ENCODE measurements at places on chromosomes 16 and 17.

- DNase-seq = no peak
These were observed 250.8 kb downstream of the C16orf95 start for GRCh38 chr16:87066133-87067002.

DNA sequence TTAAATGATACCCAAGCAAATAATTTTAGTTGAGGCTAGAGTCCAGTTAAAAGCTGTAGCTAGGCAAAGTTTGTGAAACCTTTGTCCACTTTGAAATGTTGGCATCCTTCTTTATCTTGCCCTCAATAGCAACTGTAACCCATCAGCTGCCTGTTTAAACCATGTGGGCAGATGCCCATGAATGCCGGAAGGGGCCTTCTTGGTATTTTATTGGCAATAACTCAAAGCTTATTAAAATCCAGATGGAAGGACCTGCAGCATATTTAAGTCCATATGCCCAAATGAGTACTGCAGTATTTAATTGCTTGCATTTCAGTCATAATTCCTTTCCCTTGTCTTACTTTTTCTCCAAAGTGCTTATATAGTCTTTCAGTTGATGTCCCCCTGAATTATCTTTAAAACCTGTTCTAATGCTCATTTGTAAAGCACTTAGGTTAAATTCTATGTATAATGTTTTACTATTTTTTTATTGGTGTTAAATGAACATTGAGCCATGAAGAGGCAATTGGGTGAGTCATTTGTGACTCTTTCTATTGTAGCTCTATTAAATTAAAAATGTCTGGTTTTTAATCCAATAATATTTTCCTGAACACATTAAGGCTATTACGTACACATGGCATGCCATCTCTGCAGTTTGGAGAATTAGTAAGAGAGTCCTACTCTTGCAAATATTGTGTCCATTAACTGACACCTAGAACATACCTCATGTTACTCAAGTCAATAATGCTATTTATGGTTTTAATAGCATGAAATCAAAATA lies 225.3 kb downstream of the KCNJ2 start:
- no peak for DNase-seq

DNA sequence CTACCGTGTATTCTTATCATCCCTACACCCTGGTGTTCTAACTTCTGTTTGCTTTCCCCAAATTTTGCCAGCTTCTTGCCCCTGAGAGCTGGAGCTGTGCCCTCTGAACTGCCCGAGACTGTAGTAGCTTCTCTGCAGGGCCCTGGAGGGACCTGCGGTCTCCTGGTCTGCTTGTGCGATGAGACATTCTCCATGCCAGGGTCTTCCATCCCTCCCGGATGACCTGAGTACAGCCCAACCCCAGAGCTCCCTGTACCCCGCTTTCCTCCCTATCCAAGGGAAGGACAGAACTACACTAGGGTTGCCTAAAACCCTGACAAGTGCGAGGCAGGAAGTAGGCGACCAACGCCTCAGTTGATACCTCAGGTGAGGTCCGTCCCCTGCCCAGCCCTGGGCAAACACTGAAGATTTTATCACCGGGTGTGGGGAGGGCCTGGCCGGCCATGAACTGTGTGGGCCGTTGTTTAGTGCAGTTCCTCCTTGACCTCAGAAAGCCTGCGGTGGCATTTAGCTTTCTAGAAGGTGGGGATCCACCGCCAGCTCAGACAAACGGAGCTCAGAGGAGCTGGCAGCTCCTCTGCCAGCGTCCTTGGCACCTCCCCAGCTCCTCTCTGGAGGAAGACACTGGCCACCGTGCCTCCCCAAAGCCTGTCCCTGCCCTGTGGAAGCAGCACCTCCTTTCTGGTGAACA lies 13.7 kb downstream of the CANT1 start:
- DNase-seq = no peak

GRCh38 chr17:45925311-45925710 lies 31.0 kb downstream of the MAPT start:
- no peak for DNase-seq

DNA sequence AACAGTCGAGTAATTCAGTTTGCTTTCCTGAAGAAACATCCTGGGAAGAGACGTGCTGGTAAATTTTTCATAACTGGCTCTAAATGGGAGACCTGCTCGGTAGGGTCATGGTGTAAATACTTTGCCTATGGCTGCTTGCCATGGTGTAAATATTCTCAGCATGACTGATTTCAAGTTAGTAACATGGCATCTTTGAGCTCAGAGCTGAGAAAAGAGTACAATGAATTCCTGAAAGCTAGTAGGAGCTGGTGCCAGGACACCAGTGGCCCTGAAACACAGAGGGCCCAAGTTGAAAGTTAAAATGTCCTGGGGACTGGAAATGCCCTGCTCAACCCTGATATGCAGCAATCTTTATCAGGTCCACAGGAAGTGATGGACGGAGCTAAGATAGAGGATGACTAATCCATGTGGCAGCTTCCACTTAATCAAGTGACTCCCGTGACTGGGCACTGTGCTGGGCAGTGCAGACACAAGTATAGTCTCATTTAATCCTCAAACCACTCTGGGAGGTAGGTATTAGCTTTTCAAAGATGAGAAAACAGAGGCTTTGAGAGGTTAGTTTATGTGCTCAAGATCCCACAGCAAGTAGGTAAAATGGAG lies 130.1 kb upstream of the ADAMTS18 start:
- DNase-seq = no peak

DNA sequence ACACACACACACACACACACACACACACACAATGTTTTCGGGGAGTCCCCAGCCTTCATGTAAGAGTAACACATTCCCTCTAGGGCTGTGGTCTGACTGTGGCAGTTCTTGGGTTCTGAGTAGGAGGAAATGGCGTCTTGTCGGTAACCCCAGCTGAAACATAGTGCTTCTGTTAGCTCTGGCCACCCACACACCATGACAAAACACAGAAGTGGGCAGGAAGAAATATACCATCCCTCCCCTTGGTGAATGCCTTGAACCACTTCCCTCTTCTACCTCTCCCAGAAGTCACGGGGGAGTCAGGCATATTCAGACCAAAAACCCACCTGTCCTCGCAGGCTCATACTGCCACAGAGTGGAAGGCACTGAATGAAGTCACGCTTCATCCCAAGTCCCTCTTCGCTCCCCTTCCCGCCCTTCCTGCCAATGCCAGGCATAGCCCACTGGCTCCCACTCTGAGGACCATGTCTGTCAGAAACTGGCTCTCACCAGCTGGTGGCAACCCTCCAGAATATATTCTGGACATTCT lies 11.5 kb downstream of the SLC35B1 start:
- DNase-seq = peak; percentile 74

DNA sequence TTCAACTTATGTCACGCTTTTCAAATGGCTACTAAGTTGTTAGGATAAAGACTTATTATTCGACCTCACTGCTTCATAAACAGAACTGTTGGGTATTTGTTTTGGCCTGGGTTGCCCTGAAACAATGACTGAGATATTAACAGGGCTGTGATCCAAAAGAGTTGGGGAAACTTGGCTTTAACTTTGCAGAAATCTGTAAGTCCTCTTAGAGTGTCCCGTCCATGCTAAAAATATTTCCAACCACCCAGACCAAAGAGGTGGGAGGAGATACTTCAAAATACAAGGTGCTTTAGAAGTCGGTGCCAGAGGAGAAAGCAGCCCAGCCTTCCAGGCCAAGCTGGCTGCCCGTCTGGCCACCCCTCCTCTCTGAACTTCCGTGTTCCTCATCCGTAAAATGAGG lies 16.1 kb upstream of the SPATA32 start:
- DNase-seq = no peak

GRCh38 chr16:12062343-12063003 lies 85.9 kb downstream of the SNX29 start:
- DNase-seq = no peak

DNA sequence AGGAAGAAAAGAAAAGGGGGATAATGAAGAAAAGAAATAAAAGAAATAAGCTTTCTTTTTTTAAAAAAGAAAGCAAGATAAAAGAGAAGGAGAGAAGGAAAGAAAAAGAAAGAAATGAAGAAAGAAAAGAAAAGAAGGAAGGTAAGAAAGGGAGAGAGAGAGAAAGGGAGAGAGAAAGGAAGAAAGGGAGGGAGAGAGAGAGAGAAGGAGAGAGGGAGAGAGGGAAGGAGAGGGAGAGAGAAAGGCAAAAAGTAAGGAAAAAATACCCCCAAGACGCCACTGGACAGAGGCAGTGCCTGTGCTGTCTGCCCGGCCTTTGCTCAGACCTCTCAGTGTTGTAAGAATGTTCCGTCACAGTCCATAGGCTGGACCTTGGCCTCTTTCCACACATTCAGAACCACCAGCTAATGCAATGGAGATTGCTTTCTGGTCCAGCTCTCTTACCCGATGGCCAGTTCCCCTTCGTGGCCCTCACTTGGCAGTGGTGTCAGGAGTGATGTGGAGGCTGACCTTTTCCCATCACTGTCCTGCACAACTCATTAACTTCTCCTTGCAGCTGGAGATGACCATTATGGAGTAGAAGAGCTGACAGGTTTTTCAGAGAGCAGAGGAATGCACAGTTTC lies 14.3 kb upstream of the HNF1B start:
- no peak for DNase-seq

GRCh38 chr16:30711712-30712111 lies 12.7 kb downstream of the SRCAP start:
- no peak for DNase-seq

DNA sequence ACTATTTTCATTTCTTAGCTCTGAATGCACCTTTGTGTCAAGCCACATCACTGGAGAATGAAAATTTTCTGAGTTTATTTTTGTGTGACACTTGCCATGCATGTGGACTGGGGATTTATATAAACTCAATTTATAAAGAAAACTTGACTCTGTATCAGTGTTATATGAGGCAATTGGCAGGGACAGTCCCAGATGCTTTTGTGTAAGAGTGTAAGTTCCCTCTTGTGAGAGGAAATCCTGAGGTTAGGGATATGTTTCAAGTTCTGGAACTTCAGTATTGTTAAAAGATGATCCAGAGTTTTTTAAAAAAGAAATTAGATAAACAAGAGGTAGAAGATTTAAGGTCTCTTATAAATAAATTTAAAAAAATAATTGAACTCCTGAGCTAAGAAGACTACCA lies 10.9 kb upstream of the CCL8 start:
- DNase-seq = no peak

- no peak for DNase-seq
These were observed 52.4 kb upstream of the NFAT5 start for GRCh38 chr16:69513180-69513966.

DNA sequence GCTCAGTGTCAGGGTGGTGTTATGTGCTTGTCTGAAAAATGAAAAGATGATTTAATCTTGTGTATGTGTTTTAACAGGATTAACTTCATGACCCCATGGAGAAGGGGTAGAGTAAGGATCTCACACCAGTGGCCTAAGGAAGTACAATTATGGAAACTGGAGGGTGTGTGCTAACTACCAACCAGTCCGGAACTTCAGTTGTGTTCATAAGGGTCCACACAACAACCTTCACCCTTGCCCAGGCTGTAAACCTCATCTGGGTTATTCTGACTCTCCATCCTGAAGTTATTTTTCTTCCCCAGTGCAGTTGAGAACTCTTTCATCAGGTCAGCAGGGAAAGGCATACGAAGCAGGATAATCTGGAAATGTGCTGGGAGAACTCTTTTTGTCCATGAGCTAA lies 158.9 kb downstream of the MAP2K6 start:
- no peak for DNase-seq

- no peak for DNase-seq
These were observed 2.3 kb downstream of the TGFB1I1 start for GRCh38 chr16:31474173-31474714.

- DNase-seq = no peak
These were observed 39.1 kb downstream of the BCAS3 start for GRCh38 chr17:60716766-60717165.

- no peak for DNase-seq
These were observed 11.3 kb upstream of the RASD1 start for GRCh38 chr17:17507465-17508011.

GRCh38 chr17:40322358-40323315 lies 13.7 kb downstream of the RARA start:
- peak; percentile 81 for DNase-seq

DNA sequence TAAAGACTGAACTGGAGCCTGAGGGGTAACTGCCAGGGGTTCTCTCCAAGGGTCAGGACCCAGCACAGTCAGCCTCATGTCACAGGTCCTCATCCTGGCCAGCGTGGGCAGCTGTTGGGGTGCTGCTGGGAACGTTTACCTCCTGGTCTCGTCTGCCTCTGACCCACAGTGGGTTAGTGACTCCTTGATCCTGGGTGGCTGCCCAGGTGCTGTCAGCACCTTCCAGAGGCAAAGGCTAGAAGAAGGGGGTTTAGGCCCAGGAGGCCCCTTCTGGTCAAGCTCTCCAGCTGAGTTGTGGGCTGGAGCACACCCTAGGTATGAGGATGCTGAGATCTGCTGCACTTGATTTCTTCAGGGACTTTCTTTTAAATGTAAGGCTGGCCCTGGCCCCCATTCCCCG lies 30.3 kb downstream of the AKAP1 start:
- no peak for DNase-seq

- DNase-seq = no peak
These were observed 21.2 kb upstream of the ITGA3 start for GRCh38 chr17:50034498-50035364.

GRCh38 chr16:82995286-82995923 lies 368.6 kb downstream of the CDH13 start:
- no peak for DNase-seq

DNA sequence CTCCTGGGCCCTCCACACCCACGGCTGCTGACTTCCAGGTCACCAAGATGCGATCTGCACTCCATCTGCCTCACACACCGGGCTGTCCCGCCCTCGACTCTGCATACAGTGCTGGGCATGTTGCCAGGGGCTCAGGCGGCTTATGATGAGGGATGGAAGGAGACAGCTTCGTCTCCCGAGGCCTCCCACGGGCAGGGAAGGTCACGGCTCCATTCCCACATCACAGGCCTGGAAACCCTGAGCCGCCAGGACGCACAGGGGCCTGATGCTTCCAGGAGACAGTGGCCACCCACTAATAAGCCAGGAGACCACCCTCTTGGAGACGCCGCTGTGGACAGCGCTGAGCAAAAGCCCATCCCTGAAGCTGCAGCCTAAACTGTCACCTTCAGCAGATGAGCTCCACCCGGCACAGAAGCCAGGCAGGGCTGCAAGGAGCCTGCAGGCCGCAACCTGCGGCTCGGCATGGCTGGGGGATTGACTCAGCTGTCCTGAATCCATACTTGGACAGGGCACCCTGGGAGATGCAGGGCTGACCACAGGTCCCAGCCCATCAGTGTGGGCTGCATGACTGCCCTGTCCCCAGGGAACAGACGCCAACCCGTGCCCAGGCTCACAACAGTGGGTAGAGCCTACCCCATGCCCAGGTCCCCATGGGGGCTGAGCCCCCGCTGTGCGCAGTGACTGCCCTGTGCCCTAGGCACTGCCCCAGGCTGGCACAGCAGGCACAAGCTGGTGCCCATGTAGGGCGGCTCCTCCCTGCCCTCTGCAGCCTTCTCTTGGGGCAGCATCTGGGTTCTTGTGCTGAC lies 34.4 kb downstream of the SLC7A5 start:
- no peak for DNase-seq

- DNase-seq = no peak
These were observed 7.4 kb downstream of the MED13 start for GRCh38 chr17:62057696-62058095.

- no peak for DNase-seq
These were observed 23.8 kb downstream of the OGFOD1 start for GRCh38 chr16:56475201-56475600.
